ENCODE measurements at places on chromosomes 3 and 15. TPM values are rescaled to one million over a fixed set of nuclear protein-coding genes. Genes with fewer than 3 reads are reported as not detected.

GRCh38 chr3:138230525-138230924 lies 43.4 kb downstream of the ARMC8 start:
- H3K27ac ChIP-seq, result no peak overlapping the region
- H3K36me3 ChIP-seq, result peaks cover 33% of the 10 kb centered on the region
- H3K27me3 ChIP-seq, result no peaks in the 10 kb centered on the region
- DNase-seq, result no peak

Gene SRGAP3
- 0.69 TPM for total RNA-seq

DNA sequence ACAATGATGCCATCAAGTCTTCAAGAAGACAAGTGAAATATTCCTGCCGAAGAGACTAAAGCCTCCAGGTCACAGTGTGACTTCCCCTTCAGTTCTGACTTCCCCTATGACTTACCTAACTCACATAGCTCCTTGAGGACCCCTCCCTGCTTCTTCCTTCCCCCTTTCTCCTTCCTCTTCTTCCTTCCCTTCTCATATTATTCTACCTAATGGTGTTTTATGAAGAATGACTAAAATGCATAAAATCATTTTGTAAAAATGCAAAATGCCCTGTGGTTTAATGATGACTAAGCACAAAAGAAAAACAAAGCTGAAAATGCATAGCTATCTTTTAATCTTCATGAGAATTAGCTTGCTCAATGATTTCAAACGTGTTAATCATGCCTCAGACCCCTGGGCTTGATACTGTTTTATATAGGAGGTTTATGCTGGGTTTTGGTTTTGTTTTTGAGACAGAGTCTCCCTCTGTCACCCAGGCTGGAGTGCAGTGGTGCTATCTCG lies 26.1 kb upstream of the TM4SF4 start:
- no peak overlapping the region for H3K27ac ChIP-seq
- no peaks in the 10 kb centered on the region for H3K36me3 ChIP-seq
- no peaks in the 10 kb centered on the region for H3K4me1 ChIP-seq
- no peaks in the 10 kb centered on the region for H3K27me3 ChIP-seq

- H3K36me3 ChIP-seq, result no peaks in the 10 kb centered on the region
- no peaks in the 10 kb centered on the region for H3K4me1 ChIP-seq
- no peak for DNase-seq
- H3K4me3 ChIP-seq, result no peak overlapping the region
- no peak overlapping the region for H3K27ac ChIP-seq
These were observed 13.0 kb downstream of the VIPR1 start for GRCh38 chr3:42515391-42515916.

Gene CATSPER2
- 2.9 TPM for total RNA-seq

GRCh38 chr15:27854601-27855000 lies 244.5 kb downstream of the OCA2 start:
- H3K4me1 ChIP-seq, result no peaks in the 10 kb centered on the region
- H3K36me3 ChIP-seq, result no peaks in the 10 kb centered on the region
- H3K27ac ChIP-seq, result no peak overlapping the region
- no peaks in the 10 kb centered on the region for H3K27me3 ChIP-seq
- no peak overlapping the region for H3K4me3 ChIP-seq
- no peak for DNase-seq

Gene NUSAP1
- total RNA-seq, result 221 TPM

- H3K4me3 ChIP-seq, result no peak overlapping the region
- no peak for DNase-seq
- H3K36me3 ChIP-seq, result no peaks in the 10 kb centered on the region
- no peaks in the 10 kb centered on the region for H3K4me1 ChIP-seq
- H3K27me3 ChIP-seq, result no peaks in the 10 kb centered on the region
These were observed 106.2 kb downstream of the ST8SIA2 start for GRCh38 chr15:92499731-92500530.
